Adipocyte (in vitro differentiated cells): ENCODE measurements at places on chromosomes 2 and 18.

DNA sequence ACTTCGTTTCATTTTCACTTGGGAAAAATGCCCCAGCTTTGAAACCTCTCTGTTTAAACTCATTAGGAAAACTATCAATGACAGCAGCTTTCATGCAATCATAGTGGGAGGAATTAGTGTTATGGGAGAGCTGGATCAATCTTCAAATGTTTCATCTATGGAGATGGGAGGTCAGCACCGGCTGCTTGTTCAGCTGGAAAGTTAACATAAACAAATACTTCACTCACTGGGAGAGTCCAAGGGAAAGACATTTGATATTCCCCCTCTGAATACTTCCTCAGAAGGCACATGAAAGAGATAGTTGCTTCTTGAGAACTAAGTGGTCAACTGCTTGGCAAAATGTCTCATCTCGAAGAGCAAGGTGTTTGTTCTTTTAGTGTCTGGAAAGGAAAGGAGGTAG is 7.3 kb downstream of the LYPD1 start:
- DNase-seq: peak; percentile 41

GRCh38 chr18:42578792-42579191 is 536.7 kb downstream of the RIT2 start:
- DNase-seq: no peak

GRCh38 chr2:179636995-179637394 is 224.4 kb downstream of the ZNF385B start:
- no peak for DNase-seq

DNA sequence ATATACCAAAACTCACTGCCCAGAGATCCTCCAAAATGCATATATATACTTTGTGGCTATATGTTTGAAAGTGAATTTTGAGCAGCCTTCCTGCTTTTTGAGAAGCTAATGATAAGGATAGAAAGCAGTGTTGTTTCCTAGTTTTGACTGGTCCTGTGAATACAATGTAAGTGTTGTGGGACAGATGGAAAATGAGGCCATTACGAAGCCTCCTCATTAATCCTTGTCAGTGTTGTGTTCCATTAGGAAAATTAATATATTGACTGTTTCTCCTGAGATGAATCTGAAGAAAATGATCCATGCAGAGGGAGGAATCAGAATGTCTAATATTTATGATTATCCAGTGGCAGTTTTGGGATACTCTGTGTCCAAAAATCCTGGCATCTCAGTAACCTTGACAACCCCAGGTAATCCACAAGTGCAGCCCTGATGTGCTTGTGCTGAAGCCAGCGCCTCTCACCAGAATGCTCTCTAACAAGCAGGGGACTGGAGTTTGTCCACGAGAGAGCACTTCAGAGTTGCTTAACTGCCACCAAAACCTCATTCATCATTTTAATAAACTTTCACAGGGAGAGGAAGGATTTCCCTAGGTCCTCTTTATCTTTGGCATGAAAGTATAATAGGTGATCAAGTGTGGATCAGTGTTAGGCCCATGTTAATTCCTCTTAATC is 418.6 kb downstream of the CMPK2 start:
- DNase-seq: no peak

GRCh38 chr2:63840081-63840784 is 1.5 kb upstream of the UGP2 start:
- no peak for DNase-seq

- no peak for DNase-seq
These were observed 62.2 kb downstream of the RBMS1 start for GRCh38 chr2:160431441-160431840.

GRCh38 chr2:40455661-40456060 is 3.8 kb upstream of the SLC8A1 start:
- DNase-seq: no peak

- DNase-seq: no peak
These were observed 93.5 kb downstream of the CAPN13 start for GRCh38 chr2:30713698-30714097.

DNA sequence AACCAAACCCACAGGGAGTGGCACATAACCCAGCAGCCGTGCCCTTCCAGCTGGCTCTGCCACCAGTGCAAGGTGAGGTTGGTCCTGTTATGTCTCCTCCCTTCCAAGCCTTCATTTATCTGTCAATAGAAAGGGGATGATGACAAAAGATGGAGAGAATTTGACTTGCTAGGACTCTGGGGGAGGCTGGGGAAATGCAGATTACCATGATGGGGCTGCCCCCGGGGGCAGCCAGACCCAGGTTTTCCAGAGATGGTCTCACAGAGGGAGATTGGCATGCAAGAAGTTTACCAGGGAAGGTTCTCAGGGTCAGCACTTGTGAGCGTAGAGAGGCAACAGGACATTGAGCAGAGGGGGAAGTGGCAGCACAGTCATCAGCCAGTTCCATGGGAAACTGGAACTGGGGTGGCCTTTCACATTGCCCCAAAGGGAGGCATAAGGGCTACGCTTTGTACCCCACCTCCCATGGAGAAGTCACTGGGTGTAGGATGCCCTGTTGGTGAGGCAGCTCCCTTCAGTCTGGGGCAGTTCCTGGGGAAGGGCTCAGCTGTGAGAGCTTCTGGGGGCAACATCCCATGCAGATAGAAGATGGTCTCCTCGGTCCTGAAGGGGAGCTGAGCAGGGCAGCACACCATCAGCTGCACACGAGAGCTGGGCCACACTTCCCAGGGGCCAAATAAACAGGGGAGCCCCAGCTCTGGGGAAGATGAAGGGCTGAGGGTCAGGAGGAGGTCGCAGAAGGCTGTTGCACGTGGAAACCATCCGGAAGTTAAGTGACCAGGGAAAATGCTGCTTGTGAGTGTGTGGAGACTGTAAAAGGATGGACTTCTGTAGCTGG is 117.8 kb upstream of the EPC2 start:
- no peak for DNase-seq

GRCh38 chr2:65397122-65397521 is 35.3 kb downstream of the SPRED2 start:
- DNase-seq: peak; percentile 13

DNA sequence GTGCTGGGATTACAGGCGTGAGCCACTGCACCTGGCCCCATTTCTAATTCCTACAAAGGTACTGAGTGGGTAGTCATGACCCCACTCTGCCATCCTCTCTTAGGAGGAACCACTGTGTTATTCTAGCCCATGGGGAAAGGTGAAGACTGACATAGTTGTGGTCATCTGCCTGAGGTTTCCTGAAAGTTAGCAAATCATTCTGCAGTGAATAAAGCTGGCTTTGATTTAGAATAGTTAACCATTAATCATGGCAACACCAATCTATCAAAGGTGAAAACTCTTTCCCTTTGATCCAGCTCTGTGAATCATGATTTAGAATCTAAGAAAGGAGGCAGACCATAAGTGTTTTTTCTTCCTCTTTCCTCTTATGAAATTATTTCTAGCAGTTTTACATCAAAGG is 50.8 kb downstream of the SUMO1 start:
- DNase-seq: no peak

GRCh38 chr2:2787301-2787907 is 456.3 kb upstream of the MYT1L start:
- no peak for DNase-seq

- no peak for DNase-seq
These were observed 15.4 kb upstream of the STAT1 start for GRCh38 chr2:191029280-191029950.

DNA sequence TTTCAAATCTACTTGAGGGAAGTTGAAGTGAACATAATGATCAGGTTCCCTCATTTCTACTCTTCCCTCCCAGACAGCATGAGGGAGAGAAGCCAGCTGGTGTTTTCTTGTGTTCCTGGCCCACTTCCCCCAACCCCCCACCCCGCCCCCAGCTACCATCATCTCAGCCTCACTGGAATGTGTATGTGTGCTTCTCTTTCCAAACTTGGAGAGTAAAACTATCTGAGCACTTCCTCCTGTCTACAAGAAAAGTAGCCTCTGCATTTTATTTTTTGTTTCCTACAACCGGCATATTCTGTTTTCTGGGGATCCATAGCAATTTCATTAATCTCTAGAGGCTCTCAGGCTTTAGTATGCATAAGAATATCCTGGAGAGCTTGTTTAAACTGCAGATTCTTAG is 53.6 kb upstream of the GRHL1 start:
- DNase-seq: peak; percentile 27
